Activated T-helper 1 cell treated with Interleukin-2 at 50 U/mL for 16 hours (primary cell): ENCODE measurements at places on chromosomes 5 and 9.

GRCh38 chr5:172849606-172850453, 15.8 kb downstream of the ERGIC1 start:
- no peak for DNase-seq

DNA sequence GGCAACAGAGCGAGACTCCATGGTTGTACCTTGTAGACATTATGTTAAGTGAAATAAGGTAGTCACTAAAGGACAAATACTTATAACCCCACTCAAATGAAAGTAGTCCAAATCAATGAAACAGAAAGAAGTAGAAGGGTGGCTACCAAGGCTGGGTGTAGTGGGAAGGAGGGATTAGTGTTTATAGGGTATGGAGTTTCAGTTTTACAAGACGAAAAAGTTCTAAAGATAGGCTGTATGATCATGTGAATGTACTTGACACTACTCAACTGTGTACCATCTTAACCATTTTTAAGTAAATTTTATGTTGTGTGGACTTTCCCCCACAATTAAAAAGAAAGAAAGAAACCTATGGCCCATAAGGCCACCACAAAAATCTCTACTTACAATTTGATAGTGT, 32.2 kb downstream of the ALDH7A1 start:
- DNase-seq, result no peak

- DNase-seq, result no peak
These were observed 47.1 kb downstream of the HABP4 start for GRCh38 chr9:96497117-96497399.

GRCh38 chr5:100898504-100899346, 4.4 kb downstream of the ST8SIA4 start:
- no peak for DNase-seq

- DNase-seq, result no peak
These were observed 421.3 kb downstream of the TLE1 start for GRCh38 chr9:81268048-81268447.

DNA sequence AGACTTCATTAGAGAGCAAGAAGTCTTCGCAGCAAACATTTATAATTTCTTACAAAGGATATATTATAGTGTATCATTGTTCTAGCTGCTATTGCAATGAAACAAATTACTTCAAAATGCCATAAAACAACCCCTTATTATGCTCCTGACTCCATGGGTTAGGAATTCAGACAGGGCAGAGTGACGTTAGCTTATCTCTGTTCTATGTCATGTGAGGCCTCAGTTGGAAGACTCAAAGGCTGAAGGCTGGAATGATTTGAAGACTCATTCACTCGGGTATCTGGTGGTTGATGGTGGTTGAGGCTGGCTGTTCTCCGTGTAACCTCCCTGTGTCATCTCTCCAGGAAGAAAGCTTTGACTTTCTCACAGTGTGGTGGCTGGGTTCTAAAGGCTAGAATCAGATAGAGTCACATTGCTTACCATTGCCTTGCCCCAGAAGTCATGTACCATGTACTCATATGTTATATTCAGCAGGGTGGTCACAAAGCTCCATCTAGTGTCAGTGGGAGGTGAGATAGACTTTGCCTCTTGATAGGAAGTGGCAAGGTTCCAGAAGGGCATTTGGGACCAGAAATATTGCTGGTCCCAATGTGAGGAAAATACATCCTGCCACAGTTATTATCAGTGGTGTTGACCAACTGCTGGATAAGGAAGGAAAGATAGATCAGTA, 226.9 kb downstream of the TMEM38B start:
- no peak for DNase-seq

DNA sequence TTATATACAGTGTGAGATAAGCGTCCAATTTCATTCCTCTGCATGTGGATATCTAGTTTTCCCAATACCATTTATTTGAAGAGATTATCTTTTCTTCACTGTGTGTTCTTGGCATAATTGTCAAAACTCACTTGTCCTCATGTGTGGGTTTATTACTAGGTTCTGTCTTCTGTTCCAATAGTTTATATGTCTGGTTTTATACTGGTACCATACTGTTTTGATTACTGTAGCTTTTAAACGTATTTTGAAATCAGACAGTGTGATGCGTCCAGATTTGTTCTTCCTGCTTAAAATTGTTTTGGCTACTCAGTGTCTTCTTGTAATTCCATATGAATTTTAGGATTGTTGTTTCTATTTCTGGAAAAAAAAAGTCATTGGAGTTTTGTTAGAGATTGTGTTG, 10.2 kb downstream of the NDUFAF2 start:
- DNase-seq, result no peak

- DNase-seq, result no peak
These were observed 105.4 kb upstream of the PAM start for GRCh38 chr5:102649731-102650130.

DNA sequence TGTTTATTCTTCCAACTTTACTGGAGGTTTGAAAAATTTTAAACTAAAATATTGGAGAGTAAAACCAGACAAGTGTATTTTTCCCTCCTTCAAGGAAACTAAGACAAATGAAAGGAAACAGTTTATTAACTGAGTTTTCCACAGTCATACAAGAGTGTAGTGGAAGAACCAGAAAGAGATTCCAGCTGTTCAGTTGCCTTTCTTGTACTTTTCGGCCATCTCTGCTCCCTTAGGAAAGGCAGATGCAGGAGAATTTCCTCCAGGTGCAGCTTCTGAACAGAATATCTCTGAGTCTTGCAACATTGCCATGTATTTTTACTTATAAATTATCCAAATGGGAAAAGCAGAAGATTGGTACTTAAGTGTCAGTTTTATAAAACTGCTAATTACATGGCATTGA, 217.1 kb downstream of the MAST4 start:
- DNase-seq, result no peak

DNA sequence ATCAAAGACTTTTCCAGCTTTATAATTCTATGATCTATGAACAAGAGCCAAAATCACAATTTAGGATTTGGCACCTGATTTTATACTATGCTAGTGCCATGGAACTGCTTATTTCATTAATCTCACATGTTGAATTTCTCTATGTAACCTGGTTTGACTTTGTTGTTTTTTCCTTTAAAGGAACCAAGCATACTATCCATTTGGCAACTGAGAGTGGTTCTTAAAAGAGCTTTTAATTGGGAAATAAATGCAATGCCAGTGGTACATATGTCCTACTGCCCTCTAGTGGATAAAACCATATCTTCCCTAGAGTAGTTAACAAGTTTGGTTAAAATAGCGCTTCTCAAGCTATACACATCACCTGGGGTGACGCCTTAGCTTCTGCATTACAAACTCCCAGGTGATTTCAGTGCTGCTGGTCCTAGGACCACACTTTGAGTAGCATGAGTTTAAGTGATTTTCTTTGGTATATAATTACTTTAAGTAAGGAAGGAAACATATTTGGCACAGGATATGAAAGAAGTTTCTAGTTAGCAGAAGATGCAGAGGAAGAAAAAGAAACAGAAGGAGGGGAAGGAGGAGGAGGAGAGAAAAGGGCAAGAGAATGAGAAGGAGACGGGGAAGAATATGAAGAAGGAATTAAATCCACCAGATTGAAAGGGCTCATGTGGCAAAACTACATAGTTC, 56.8 kb downstream of the FGF10 start:
- no peak for DNase-seq

DNA sequence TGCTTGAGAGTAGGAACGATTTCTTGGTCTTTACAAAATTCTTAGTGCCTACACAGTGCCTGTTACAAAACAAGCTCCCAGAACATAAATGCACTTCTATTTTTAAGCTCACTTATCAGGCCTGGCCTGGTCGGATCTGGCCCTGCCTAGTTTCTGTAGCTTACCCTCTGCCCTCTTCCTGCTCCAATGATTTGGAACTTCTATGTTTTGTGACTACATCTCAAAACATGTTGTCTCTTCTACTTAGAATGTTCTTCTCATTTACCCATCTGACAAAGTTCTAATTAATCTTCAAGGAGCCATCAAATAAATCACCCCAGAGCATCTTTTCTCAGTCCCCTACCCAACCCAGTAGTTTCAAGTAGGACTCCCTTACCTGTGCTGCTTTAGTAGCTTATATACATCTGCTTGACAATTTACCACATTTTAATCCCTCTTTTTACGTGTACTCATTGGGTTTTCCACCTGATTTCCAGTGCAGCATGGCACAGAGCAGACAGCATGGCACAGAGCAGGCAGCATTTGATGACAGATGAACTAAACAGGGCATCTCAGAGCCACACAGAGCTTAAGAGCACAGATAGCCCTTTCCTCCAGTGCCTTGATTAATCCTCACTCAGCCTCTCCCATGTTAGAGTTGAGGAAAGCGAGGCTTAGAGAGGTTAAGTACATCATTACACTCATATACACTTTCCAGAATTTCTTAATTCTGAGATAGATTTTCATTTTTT, 171.9 kb downstream of the MAPKAP1 start:
- DNase-seq, result no peak

DNA sequence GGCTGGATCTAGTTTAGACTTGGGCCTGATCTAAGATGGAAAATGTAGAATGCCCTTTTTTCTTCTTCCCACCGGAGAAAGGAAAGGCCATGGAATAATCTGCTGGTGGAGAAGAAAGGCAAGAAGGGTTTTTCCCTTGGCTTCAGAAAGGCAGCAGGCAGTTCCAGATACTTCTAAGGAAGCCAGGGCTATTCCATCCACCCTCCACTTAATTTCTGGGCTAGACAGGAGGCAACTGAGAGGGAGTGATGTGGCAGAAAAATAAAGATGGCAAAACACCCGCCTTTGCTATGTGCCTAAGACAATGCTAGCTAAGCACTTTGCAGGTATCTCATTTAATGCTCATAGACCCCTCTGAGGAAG, 9.9 kb downstream of the MYOZ3 start:
- DNase-seq, result no peak

DNA sequence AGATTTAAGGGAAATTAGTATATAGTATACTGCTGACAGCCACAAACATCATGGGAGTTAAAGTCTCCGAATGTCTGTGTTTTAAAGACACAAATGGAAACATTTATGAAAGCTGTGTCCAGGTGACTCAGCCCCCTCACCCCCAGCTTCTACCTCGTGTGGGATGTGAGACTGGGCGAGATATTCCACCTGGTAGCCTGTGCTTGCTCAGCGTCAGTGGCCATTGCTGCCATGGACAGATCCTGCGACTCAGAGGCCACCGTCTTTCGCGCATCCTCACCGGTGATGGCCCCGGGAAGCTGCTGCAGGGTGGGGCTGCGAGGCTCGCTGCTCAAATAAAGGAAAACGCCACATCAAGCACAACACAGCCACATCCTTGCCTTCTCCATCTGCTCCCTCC, 31.2 kb upstream of the EXOC3 start:
- no peak for DNase-seq

DNA sequence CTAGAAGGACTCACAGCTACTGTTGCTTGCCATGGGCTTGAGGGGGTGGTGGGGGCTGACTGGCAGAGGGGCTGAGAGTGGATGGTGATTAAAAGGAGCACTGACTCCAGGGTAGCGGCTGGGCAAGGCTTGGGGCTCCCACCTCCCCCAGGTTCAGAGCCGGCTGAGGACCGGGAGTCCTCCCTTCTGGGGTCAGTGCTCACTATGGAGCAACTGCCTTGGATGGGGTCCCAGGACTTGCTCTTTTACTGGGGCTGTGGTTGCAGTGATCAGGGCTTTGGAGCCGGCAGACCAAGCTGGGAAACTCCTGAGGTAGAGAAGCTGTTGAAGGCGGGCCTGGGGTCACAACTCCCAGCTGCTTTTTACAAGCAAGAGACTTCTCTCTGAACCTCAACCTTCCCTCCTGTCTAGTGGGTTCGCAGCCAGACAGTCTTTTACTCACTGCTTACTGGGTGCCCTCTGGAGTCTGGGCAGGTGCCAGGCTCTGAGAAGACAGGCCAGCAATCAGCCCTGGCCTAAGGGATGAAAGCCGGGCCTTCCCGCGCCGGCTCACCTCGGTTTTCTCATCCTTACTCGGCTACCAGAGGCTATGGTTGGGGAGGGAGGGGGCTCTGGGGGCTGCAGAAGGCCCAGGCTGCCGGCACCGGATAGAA, 795 bp upstream of the ASS1 start:
- DNase-seq, result no peak
